NCI-H2081 treated with DMSO at 0.1 percent for 48 hours (cell line): ENCODE measurements at places on chromosomes 5 and 9.
A peak's percentile ranks its signal among the peaks of the same experiment; 100 is the strongest.

DNA sequence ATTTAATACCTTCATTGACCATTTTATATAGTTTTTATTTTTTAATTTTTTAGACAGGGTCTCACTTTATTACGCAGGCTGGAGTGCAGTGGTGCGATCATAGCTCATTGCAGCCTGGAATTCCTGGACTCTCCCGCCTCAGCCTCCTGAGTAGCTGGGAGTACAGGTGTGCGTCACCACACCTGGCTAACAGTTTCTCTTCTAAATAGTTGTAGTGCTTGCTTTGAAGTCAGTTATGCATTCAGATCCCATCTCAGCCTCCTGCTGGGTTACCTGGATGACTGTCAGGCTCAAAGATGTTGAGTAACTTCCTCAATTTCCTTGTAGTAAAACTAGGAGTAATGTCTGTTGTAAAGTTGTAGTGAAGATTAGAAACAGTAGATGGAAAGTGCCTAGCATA is 21.4 kb downstream of the SNX18 start:
- DNase-seq = no peak

DNA sequence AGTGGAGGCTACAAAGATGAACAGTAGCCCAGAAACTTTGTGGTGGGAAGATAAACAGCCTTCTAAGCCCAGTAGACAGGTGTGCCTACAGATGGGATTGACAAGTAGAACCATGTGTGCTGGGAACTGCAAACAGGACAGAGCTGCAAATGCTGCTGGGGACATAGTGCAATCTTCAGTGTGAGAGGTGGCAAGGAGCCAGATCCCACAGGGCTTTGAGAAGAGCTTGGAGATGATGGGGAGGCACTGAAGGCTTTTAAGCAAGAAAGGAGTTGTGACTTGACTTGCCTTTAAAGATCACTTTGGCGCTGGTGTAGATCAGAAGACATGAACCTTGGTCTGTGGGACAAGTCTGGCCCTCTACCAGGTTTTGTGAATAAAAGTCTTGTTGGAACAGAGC is 675.2 kb downstream of the ACTL7B start:
- DNase-seq = no peak

DNA sequence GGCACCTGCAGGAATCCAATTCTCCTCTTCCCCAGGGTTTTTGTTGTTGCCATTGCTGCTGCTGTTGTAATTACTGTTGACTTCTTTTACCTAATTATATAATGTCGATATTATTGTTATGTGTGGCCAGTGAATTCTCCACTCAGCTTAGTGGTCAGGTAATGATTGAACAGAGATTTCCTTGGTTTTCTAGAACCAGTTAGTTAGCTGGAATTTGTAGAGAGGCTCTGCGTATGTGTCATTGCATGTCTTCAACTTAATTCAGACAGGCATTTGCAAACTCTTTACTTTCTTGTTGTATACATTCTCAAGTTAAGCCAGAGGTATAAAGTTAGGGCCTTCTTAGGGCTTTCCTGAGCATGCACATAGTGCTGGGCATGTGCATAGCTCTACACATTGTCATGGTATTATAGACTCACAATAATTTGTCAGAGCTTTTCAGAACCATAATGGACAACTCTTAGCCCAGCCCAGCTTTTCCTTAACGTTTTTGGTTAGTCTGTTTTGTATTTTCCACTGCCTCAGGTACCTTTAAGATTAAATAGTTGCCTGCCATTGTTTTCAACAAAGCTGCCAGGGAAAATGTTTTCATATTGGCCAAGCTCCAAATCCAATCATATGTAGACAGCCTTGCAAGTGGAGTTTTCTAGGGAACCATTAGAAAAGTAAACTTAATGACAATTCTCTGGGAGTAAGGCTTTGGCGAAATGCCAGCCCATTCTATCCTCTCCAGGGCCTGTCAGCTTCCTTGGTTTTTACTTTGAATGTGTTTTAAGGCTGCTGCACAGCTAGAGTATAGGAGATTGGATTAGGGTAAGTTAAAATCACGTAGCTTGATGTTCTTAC is 68.1 kb downstream of the UBE2R2 start:
- DNase-seq = peak; percentile 68

DNA sequence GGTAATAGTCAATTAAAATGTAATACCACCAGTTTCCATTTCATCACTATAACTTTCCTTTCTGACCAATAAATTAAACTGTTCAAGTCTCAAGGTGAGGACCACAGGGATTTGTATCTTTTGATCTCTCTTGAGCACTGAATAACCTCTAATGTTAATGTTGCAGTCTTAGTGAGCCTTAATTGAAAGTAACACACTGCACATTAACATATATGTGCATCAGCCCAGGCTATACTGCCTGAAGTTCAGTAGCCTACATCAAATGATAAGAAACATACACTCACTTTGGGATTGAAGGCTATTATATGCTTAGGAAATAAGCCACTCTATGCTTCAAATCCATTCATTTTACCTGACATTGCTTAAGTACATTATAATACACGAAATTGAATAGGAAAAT is 311.0 kb upstream of the DAP start:
- DNase-seq = no peak
